ENCODE measurements at places on chromosomes 3 and 15.

DNA sequence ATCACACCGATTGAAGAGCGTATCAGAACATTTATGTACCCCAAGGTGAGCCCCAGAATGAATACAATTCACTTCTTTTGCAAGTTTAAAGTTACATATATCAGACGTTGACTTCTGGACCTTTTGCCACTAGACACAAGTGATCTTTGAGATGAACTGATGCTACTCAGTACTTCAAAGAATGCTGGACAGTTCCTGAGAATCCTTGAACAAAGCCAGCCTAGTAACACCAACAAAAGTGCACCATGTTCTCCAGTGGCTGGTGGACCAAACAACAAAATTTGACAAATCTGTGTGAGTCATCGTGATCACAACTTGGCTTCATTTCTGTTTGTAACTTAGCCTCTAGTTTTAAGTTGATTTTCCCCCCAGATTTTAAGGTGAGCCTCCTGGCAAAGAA lies 355.7 kb downstream of the SOX2 start:
- no peak for DNase-seq

GRCh38 chr3:52230461-52230860 lies 5.0 kb upstream of the TLR9 start:
- no peak for DNase-seq

DNA sequence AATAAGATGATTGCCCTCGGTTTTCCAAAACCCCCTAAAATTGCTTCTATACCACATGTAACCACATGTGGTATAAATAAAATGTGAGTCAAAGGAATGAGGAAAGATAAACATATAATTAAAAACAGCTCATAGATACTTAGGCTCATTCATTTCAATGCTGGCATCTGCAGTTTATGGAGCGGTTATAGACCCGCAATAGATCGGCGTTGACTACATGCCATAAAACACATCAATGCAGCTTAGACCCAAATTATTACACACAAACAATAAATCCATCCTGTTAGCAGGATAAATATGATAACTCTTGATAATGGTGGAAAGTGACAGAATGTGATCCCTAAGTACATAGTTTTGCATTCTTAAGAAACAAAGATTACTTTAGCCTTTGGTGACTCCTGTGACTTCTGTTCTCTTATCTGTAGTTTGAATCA lies 143.7 kb downstream of the NR2F2 start:
- DNase-seq = no peak

- no peak for DNase-seq
Measured at GRCh38 chr3:79039192-79039591, 728.6 kb downstream of the ROBO1 start.

DNA sequence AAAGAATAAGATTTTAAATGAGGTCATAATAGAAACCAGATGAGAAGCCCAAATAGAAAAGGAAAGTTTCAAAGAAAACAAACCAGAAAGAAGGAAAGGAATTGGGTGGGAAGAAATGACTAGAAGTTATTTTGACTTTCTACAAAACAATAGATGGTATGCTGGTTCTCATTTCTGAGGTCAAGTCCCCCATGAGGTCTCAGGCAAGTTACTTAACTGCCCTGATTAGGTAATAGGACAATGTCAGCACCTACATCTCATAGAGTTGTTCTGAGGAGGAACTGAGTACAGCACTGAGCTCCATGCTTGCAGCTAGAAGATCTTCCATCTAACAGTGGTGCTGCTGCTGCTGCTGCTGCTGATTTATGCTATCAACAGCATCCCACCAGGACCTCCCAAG lies 185.9 kb downstream of the ERC2 start:
- no peak for DNase-seq

- no peak for DNase-seq
Measured at GRCh38 chr15:68313501-68314410, 36.2 kb downstream of the FEM1B start.

GRCh38 chr3:21073561-21073960 lies 677.4 kb downstream of the ZNF385D start:
- DNase-seq = no peak

DNA sequence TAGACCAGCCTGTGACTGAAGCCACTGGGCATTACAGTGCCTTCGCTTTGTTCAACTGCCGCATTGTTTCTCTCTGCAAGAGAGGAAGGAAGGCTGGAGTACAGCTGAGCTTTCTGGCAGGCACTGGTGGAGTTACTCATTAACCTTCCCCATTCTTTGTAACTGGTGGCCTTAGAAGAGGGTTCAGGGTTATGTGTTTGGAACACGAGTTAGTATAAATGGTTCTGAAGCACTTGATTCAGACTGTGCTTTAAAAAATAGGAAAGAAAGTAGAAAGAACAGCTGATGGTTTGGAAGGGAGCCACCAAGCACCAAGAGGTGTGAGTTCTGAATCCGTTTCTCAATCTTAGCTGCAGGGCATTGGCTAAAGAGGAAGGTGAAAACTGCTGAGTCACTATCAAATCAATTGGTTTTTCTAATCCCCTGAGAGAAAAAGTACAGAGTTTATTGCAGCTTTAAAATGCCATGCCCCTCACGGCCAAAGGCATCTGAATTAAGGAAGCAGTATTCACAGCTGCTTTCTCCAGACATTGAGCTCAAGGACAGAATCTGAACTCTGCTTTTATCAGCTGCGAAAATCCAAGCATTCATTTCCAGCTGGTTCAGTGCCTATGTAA lies 3.6 kb downstream of the HGD start:
- no peak for DNase-seq

GRCh38 chr15:74605795-74606150 lies 9.9 kb upstream of the CLK3 start:
- no peak for DNase-seq

- no peak for DNase-seq
Measured at GRCh38 chr3:16496008-16496407, 17.5 kb downstream of the RFTN1 start.

- DNase-seq = no peak
Measured at GRCh38 chr15:78004222-78004727, 73.2 kb downstream of the TBC1D2B start.

GRCh38 chr3:61541694-61542093 lies 19.7 kb upstream of the PTPRG start:
- no peak for DNase-seq

DNA sequence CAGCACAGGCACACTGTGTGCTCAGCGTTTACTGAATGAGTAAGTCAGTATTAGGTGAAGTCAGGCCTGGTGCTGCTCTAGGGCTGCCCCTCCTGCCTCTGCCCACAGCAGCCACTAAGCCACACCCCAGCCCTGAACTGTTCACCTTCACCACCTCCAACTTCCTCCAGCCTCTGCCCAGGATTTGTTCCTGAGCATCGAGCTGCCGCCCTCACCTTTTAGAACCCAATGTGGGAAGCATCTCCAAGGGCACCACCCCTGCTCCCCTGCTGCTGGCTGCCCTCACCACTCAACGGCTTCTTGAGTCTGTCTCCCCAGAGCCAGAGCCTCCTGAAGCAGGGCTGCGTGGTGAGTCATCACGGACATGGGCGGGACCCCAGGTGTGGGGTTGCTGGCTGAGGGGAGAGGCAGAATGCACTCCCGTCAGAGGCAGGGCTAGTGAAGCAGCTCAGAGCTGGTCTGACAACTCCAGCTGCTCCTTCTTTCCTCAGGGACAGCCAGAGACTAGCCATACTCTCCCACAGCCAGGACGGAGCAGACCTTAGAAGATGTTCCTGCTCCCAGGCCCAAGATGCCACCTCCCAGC lies 5.8 kb downstream of the HYAL2 start:
- no peak for DNase-seq

DNA sequence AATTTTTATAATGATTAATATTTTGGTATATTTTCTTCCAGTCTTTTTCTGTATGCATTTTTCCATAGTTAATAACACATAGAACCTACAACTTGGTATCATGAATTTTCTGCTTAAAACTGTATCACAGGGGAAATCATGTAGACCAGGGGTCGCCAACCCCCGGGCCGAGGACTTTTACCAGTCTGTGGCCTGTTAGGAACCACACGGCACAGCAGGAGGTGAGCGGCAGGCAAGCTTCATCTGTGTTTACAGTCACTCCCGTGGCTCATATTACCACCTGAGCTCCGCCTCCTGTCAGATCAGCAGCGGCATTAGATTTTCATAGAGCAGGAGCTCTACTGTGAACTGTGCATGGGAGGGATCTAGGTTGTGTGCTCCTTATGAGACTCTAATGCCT lies 54.7 kb downstream of the RPL22L1 start:
- DNase-seq = no peak

DNA sequence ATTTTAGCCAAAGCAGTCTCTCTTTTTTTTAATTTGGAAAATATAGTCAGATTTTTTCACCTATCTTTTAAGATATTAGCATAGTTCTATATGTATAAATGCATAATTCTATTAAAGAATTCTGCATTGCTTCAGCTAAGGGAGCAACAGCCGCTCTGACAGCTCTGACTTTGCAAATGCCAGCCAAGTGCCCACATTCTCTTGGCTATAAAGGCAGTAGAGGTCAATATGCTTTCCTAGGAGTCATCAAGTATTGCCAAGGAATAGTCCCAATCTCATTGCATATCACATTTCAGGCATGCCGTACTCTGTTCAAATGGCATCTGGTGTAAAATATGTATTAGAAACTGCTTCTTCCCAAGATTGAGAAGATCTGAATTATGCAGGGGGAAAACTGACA lies 161.4 kb downstream of the RPLP1 start:
- DNase-seq = no peak

DNA sequence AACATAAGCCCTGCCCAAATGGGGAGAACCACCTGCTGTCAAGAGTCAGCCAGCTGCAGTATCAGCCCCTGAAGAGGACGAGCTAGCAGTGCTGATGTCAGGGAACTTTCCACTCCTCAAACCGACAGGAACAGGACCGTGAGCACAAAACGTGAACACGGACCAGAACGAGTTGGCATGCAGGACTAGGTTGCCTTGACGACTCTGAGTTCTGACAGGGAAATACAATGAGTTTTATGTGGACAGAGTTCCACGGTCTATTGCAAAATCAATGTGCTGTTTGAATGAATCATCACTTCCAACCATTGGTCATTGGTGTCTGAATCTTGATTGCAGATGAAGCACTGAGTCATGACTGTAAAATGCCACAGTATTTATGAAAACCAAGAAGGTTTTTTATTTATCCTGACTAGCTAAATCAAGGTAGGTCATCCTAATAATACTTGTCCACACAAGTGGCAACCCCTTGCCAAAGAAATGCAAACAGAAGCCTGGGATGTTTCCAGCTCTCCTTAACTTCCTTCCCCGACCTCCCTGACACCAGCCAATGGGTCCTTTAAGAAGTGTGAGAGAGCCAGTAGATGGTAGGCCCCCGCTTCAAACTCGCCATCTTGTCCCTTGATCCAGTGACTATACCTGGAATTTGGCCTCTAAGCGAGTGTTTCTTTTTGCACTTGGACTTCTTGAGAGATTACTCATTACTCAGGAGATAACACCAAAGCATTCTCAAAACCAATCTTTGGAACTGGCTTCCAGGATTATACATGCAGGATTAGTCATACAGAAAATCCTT lies 119.6 kb downstream of the ASB7 start:
- DNase-seq = no peak

DNA sequence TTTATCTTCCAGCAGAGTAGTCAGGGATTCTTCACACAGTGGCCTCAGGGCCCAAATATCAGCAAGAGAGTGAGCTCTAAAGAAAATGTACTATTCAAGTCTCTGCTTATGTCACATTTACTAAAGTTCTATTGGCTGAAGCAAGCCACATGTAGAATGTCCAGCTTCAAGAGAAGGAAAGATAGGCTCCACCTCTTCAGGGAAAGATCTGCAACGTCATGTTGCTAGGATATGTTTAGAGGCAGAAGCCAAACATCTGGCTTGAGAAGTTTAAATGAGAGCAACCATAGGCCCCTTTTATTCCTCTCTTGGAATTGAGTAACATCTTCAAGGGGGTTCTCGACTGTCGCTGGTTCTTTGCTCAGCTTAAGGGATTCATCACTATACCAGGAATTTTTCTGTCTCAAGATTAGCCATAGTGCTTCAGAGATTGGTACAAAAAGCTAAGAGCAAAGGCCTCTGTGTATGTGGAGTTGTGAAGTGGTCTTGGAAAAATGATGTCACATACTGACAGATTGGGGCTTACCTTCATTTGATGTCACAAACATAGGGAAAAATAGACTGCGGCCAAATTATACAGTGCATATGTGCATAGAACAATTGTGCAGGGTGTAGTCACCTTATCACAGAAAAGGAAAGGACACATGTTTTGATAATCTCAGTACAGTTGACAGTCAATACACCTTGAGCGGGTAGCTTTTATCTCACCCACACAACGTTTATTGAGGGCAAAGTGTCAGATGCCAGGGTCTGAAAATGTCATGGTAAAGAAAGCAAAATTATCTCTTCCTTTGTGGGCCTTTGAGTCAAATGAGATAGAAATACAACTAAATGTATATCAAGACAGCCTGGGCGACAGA lies 11.3 kb upstream of the THRB start:
- DNase-seq = no peak

- no peak for DNase-seq
Measured at GRCh38 chr15:77826006-77826695, 193.4 kb upstream of the LINGO1 start.

DNA sequence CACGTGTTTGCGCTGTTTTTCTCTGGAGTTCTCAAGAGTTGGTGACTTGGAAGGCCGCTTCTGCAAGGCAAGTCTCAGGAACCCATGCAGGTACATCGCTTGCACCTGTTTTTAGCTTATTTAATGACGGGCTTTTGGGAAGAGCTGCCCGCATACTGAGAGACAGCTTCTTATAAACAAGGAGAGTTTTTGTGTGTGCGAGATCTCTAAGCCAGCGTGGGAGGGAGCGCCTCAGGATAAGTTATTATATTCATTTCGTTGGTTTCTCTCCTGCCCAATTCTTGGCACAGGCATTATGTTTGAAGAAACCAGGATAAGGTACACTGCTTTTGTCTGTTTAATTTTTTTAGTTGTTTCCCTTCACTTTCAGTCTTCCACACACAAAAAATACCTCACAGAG lies 11.4 kb upstream of the SACM1L start:
- no peak for DNase-seq

GRCh38 chr3:48979451-48979850 lies 10.6 kb upstream of the P4HTM start:
- DNase-seq = no peak

GRCh38 chr3:10964537-10965167 lies 27.9 kb upstream of the SLC6A1 start:
- no peak for DNase-seq

GRCh38 chr3:194141415-194142155 lies 5.6 kb downstream of the HES1 start:
- DNase-seq = no peak

DNA sequence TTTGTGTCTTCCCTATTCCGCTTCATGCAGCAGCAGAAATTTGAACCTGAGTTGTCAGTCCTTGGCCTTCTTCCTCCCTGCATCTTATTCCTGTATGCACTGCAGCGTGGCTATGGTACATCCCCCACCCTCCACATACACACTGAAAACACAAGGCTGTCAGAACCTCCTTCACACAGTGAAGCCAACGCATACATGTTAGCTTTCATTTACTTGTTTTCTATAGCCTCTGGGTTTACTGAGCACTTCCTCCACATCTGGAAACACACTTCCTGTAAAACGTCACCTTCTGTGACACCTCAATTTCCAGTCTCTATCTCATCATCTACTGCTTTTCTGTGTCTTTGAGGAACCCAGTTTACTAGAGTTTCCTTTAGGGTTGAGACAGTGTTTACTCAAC lies 47.0 kb downstream of the SUSD5 start:
- DNase-seq = no peak

GRCh38 chr3:119937229-119937628 lies 155.3 kb downstream of the NR1I2 start:
- no peak for DNase-seq
